Renal cortex interstitium (tissue), 15 donors: ENCODE measurements at places on chromosomes 1 and 21. TPM values are rescaled to one million over a fixed set of nuclear protein-coding genes. Genes with fewer than 3 reads are reported as not detected.

- DNase-seq, result no peak
Observed at GRCh38 chr1:159941141-159941540, 4.3 kb downstream of the IGSF9 start.

- DNase-seq, result no peak
Observed at GRCh38 chr1:233790121-233790520, 114.4 kb upstream of the SLC35F3 start.

GRCh38 chr1:168437821-168438220 lies 106.0 kb downstream of the XCL2 start:
- DNase-seq, result no peak

DNA sequence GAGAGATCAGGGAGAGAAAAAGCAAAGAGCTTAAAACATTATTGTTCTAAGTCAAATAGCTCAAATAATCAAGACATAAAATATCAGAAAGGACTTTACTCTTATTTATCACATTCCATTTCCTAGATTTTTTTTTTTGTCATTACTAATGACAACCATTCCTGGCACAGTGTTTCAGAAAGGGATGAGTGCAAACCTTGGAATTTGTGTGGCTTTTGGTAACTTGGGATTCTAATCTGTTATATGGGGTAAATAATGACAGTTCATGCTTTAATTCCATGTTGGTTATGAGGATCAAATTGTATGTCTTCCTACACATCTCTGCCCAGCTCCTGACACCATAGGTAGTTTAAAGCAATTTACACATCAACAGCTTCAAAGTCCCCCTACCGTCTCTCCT lies 358.4 kb upstream of the ADGRL4 start:
- no peak for DNase-seq

DNA sequence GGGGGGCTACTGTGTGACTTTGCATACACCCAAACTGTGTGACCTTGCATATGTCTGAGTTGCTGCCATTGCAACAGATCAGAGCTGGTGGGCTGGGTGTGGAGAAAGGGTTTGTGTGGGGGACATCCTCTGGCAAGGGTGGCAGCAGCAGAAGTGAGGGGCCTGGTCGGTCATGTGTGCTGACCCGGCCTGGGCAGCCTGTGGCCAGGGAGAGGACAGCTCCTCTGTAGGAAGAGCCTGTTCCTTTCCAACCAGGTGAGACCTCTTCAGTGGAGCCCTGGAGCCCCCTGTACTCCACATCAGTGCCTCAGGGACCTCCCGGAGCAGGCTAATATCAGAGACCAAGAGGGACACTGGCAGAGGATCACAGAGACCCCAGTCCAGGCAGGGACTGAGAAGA lies 8.3 kb downstream of the PCSK9 start:
- no peak for DNase-seq

- DNase-seq, result no peak
Observed at GRCh38 chr1:208291923-208292711, 47.9 kb upstream of the PLXNA2 start.

- no peak for DNase-seq
Observed at GRCh38 chr1:64755361-64755760, 10.5 kb downstream of the RAVER2 start.

GRCh38 chr21:42763581-42764442 lies 110.4 kb downstream of the PDE9A start:
- DNase-seq, result no peak

DNA sequence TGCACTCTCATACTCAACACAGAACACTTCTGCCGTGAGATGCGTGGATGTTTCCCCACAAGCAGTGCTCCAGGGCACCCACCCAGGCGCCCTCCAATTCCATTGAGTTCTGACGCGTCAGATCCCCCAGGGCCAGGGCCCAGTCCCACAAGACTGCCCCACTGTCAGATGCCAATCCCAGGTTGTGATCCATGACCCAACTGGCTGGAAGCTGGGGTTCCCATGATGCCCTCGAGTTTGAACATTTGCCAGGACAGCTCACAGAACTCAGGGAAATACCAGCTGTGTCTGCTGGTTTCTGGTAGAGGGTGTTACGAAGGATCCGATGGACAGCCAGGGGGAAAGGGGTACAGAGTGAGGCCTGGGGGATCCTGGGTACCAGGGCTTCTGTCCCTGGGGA lies 58.4 kb downstream of the AGPAT3 start:
- no peak for DNase-seq

DNA sequence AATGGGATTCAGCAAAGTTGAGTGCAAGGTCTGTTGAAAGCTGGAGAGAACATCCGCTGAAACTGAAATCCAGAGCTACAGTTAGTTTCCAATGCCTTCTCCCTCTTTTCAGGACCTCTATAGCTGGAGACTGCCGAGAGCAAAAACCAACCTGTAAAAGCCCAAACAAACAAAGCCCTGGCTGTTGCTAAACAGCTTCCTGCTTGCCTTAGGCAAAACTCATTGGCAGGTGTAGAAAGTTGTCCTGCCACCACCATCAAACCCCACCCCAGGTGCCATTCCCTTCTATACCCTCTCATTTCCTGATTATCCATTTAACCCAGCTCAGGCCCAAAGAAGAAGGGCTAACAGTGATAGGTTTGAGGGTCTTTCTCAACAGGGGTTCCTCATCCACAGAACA lies 24.7 kb downstream of the SCYL3 start:
- DNase-seq, result no peak

DNA sequence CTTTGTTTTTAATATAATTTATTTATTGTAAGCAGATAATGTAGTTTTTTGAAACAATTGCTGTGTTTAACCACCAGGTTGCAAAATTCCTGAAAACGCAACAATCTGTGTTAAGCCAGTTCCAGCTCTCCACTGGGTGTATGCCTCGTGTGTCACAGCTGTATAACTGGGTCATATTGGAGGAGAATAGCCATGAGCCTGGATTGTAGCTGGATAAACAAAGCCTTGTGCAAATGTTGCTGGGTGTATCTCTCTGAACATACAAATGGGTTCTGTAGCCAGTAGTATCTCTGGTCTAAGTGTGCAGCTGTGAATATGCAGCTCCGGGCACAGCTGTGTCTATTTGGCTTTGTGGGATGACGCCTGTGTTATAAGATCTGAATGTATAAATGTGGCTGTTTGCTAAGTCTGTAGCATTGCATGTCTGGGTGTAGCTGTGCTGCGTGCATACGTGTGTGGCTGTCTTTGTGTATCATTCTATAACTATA lies 2.8 kb downstream of the TCEA3 start:
- DNase-seq, result no peak

Gene OLFM3
- polyA plus RNA-seq, result 27.0 TPM

Gene ADAMTS5
- 28.4 TPM for polyA plus RNA-seq

Gene SPATA21
- polyA plus RNA-seq, result 0.24 TPM

Gene GPR161
- 16.7 TPM for polyA plus RNA-seq
